ENCODE measurements at places on chromosomes 16 and 17.

DNA sequence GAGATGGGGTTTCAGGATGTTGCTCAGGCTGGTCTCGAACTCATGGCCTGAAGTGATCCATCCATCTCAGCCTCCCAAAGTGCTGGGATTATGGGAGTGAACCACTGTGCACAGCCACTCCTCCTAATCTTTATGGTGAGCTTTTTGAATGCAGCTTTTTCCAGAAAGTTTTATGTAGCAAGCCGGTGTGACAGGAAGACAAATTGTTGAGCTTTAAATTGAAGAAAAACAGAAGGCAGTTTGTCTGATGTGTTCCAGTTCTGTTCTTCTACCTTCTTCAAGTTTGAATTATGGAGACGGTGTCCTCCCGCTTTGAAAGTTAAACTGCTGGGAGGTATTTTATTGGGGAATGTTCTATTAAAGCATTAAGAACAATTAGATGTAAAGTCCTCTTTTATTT lies 177.1 kb downstream of the SNX29 start:
- no peak for DNase-seq

DNA sequence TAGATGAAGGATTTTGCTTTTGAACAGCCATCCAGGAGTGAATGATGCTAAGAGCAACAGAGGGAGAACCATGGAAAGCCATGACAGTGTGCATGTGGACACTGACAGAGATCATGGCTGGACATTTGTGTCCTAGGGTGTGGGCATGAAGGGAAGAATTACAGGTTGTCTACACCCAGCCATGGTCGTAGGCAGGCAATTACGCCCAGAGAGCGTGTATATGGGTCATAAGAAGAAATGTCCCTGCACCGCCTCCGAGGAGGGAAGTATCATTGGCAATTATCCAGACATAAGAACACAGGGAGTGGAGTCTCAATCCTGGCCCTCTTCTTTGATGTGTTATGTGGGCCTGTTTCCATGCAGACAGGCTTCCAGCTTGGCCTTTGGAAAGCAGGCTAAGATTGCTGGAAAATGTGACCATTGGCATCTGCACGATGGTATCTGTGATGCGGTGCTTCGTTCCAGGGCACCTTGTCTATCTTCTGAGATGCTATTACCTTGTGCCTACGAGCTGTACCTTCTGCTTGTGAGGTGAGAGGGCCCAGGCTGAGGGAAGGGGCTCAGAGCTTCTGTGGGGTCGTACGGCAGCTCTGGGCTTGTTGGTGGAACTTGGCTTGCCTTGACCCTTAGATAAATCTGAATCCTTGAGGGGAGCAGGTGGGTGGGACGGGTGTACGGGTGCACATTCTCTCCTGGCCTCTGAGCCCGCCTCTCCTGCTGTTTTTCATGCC lies 19.8 kb downstream of the RGS9 start:
- peak; percentile 51 for DNase-seq

- DNase-seq, result no peak
Observed at GRCh38 chr17:81043725-81044427, 8.9 kb downstream of the BAIAP2 start.

GRCh38 chr16:15954814-15955151 lies 5.4 kb downstream of the ABCC1 start:
- DNase-seq, result peak; percentile 79

DNA sequence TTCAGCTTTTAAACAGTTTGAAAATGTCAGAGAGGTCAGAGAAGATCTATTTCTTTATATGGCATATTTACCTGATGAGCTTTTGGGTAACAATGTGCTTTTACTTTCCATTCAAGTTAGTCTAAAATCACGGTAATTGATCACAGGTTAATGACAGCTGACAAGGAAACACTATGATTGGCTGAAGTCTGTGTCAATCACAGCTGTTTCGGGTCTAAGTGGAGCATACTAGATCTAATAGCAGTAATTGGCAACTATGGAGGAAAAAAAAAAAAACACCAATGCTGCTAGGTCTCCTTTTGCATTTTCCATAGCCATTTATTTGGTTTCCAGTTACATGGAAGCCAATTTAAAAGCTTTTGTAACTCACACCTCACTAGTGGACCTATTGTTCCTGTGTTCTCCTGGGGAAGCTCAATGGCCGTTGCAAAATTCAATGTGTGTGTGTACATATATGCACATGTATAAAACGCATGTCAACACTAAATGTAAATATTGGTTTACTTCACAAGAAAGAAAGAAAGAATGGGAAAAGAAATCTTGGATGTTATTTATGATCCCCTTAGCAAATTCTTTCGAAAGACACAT lies 568.3 kb upstream of the ZFHX3 start:
- no peak for DNase-seq

GRCh38 chr17:49362723-49363117 lies 670 bp upstream of the ZNF652 start:
- DNase-seq, result no peak

- no peak for DNase-seq
Observed at GRCh38 chr16:84247844-84248243, 8.0 kb upstream of the KCNG4 start.

GRCh38 chr17:15649861-15650421 lies 30.4 kb upstream of the FBXW10B start:
- DNase-seq, result peak; percentile 86

DNA sequence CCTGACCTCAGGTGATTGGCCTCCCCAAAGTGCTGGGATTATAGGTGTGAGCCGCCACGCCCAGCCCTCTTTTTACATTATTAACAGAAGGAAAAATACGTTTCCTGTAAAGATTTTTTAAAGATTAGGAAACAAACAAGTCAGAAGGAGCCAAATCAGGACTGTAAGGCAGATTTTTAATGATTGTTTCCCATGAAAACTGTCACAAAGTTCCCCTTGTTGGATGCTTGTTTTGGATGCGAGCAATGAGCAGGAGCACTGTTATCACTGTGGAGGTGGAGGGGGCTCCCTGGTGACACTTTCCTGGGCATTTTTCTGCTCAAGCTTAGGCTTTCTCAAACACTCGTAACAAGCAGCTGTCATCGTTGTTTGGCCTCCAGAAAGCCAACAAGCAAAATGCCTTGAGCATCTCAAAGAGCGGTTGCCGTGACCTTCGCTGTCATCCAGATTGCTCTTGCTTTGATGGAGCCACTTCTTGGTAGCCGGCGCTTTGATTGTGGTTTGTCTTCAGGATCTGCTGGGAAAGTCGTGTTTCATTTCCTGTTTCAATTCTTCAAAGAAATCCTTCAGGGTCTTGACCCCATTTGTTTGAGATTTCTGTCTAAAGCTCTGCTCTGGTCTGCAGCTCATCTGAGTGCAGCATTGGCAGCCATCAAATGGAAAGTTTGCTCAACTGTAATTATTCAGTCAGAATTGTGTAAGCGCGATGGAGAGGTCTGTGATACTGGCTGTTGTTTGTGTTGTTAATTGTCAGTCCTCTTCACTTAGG lies 128.7 kb downstream of the RPTOR start:
- peak; percentile 27 for DNase-seq

GRCh38 chr16:72896485-72897118 lies 151.3 kb downstream of the ZFHX3 start:
- DNase-seq, result no peak

DNA sequence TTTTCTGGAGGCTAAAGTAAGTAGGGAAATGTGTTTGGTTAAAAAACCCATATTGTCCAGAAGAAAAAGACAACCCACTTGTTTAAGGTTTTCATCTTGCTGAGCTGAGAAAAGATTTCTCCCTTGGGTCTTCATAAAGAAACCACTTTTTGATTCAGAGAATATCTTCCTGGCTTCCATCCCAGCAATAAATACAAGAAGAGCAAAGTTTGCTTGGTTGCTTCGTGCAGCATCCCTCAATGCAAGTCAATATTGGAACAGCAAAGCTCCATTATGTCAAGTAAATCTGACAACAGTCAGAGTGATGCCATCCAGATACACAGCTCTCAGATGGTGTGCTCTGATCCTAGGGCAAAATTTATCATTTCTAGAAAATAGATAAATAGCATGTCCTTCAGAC lies 118.9 kb upstream of the PIRT start:
- no peak for DNase-seq

- DNase-seq, result no peak
Observed at GRCh38 chr16:89549007-89549700, 11.3 kb upstream of the RPL13 start.

DNA sequence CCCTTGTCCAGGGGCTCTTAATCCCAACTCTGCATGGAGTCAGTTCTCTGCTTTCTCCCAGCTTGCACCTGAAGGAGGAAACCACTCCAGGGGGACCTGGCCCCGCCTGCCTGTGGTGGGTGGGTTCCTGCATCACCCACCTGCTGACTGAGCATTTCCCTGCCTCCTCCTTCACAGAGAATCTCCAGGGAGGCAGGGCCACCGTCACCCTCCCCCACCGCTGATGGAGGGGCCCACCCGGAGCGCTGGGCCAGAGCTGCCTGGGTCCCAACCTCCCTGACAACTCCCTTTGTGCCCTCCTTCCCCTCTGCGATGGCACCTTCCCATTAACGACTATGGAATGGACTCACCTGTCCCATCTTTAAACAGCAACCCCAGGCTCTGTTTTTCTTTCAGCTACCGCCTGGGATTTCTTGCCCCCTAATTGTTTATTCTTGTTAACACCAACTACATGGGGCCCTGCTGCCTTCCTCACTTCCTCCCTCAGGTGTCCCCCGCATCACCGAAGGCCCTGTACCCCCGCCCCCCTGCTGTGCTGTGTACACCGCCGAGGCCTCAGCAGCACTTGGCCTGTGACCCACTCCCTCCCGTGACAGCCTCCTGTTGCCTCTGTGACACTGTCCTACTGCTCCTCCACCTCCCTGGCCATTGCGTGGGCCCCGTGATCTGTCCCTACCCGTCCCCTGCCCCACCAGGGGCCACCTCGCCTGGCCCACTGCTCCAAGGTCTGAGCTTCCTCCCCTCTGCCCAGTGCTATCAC lies 842 bp upstream of the TEDC2 start:
- DNase-seq, result no peak

GRCh38 chr16:12652924-12653323 lies 150.8 kb downstream of the CPPED1 start:
- DNase-seq, result no peak

GRCh38 chr16:3769942-3770341 lies 52.6 kb upstream of the TRAP1 start:
- DNase-seq, result no peak

DNA sequence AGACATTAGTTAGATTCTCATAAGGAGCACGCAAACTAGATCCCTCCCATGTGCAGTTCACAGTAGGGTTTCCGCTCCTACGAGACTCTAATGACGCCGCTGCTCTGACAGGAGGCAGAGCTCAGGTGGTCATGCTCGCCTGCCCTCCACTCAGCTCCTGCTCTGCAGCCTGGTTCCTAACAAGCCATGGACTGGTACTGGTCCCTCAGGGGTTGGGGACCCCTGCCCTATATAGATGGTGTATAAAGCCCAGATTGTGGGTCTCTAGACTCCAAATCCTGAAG lies 52.1 kb upstream of the LYRM9 start:
- no peak for DNase-seq

DNA sequence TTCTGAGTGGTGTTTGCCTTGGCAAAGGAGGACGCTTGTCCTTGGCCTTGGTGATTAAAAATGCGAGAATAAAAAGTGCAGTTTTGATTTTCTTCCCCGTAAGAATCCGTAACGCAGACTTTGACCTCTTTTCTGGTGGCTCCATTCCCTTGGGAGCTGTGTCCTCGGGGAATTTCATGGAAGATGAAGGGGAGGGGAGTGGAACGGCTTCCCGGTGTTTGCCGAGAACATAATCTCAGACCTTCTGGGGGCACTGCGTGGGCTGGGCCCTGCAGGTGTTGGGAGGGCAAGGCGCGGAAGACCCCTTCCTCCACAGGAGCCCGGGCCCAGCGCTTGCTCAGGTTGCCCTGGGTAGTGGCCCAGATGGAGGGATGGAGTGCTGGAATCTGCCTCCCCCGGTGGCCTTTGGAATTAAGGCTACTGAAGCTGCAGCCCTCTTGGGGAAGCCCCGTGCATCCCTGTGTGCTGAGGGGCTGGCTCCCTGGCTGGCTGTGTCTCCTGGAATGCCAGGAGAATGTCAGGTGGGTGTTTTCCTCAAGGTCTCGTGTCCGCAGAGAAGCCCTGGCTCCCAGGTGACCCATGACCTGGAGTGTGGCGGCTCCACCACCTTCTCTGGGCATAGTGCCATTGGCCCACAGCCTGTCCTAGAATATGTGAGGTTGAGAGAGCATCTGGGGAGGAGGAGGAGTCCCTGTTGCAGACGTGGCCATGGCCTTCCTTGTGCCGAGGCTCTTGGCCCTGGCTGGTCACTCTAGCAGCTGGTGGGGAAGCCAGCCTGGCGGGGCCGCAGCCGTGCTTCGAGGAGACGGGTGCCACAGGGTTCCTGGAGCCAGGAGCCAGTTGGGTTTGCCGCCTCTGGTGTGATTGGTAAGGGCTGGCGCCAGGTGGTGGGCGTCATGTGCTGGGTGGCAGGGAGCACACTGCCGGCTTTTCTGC lies 3.1 kb downstream of the BAIAP2 start:
- no peak for DNase-seq

DNA sequence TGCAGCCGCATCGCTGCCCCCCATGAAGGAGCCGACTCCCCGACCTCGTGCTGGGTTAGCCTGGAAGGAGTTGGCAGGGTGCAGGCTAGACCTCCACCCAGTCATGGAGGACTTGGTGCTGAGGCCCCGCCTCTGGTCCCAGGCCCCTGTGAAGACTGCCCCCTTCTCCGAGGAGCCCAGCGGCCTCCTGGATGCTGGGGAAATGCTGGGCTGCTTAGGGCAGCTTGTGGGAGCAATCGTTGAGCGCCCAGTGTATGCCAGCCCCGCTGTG lies 1.8 kb downstream of the SSTR5 start:
- no peak for DNase-seq

GRCh38 chr16:48444574-48444973 lies 59.4 kb upstream of the SIAH1 start:
- peak; percentile 68 for DNase-seq

DNA sequence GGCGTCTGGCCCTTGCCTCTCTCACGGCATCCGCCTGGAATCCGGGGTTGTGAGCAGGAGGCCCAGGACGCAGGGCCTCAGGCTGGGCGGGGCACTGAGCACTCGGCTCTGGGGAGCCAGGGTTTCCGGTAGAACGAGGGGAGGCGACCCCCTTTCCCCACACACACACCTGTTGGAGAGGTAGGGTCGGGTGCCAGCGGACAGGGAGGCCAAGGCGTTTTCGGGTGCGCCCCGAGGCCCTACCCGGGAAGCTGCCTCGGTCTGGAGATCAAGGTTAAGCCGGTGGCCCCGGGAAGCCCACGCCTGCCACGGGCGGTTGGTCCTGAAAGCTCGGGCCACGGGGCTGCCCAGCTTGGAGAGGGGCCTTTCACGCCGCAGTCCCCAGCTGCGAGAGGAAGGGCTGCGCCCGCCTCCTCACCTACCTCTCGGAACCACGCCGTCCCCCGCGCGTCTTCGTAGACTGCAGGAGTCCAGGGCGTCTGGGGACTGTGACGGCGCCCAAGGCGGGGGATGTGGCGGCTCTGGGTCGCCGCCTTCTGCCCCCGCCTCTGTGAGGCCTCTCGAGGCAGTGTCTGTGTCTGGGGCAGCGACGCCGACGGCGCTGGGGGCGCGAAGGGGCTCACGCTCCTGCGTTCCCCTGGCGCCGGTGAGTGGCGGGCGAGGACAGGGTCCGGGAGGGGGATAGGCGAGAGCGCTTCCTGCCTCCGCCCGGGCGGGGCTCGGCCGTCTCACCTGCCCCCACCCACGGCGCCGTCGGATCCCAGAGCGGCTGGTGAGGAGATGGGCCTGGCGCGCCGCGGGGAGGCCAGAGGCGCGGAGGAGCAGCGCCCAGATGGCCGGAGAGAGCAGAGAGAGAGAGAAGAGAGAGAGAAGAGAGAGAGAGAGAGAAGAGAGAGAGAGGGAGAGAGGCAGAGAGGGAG lies 20.3 kb upstream of the HOXB9 start:
- DNase-seq, result no peak
